Left ventricle myocardium inferior (tissue), 1 donor: ENCODE measurements at places on chromosomes 4 and X. TPM values are rescaled to one million over a fixed set of nuclear protein-coding genes. Genes with fewer than 3 reads are reported as not detected.
A peak's percentile ranks its signal among the peaks of the same experiment; 100 is the strongest.

NEUROG2 gene
- total RNA-seq, result not detected

- no peaks in the 10 kb centered on the region for H3K36me3 ChIP-seq
- DNase-seq, result no peak
- H3K4me1 ChIP-seq, result peaks cover 28% of the 10 kb centered on the region
- H3K27ac ChIP-seq, result no peak overlapping the region
- no peaks in the 10 kb centered on the region for H3K27me3 ChIP-seq
Observed at GRCh38 chr4:185562531-185562930, 27.2 kb upstream of the PDLIM3 start.

GRCh38 chrX:97907791-97908190 lies 1024.1 kb downstream of the RPA4 start:
- H3K27me3 ChIP-seq, result no peaks in the 10 kb centered on the region
- DNase-seq, result no peak
- no peak overlapping the region for H3K4me3 ChIP-seq
- H3K27ac ChIP-seq, result no peak overlapping the region
- no peaks in the 10 kb centered on the region for H3K36me3 ChIP-seq

DNA sequence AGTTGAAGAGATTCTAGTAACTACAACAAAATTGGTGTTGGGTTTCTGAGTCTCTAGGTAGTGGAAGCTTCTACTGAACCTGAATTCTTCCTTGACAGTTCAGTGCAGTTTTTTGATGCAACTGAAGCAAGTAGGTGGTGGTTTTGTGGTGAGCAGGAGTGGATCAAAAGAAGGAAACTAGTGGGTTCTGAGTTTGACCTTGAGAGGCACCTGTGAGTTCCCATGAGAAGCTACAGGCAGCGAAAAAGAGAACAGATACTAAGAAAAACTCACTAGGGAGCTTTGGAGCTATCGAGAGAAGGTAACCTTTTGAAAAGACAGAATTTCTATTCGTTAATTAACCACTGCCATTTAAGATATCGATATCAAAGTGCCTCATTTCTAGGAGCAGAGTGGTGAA lies 145.2 kb downstream of the PDHA2 start:
- H3K4me3 ChIP-seq, result no peak overlapping the region
- H3K36me3 ChIP-seq, result no peaks in the 10 kb centered on the region
- H3K27ac ChIP-seq, result no peak overlapping the region
- DNase-seq, result no peak
- peaks cover 13% of the 10 kb centered on the region for H3K4me1 ChIP-seq

DNA sequence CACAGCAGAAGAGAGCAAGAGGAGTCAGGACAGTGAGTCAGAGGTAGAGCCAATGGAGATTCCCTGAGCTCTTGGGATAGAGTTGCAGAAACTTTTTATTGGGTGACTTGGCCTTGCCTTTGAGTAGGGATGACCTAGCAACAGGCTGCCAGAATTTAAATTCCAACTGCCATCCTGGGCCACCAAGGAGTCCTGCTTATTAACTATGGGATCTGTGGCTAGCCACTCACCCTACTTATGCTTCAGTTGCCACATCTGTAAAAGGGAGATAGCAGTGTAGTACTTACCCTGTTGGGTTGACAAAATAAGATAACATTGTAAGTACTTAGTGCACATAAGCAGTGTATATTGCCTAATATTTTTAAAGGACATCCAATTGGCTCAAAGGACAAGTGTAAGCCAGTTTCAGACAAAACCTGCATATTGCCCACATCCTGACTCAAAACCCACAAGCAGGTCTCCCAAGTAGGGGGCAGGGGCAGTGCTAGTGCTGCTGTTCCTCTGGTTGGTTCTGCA lies 43.5 kb upstream of the TMEM164 start:
- no peak overlapping the region for H3K4me3 ChIP-seq
- DNase-seq, result no peak
- no peaks in the 10 kb centered on the region for H3K36me3 ChIP-seq
- H3K4me1 ChIP-seq, result no peaks in the 10 kb centered on the region
- H3K27ac ChIP-seq, result no peak overlapping the region

GRCh38 chr4:58048491-58048890 lies 938.3 kb upstream of the IGFBP7 start:
- no peaks in the 10 kb centered on the region for H3K4me1 ChIP-seq
- no peaks in the 10 kb centered on the region for H3K36me3 ChIP-seq
- no peak overlapping the region for H3K4me3 ChIP-seq
- H3K27me3 ChIP-seq, result no peaks in the 10 kb centered on the region

GRCh38 chr4:169611157-169611556 lies 1.2 kb downstream of the NEK1 start:
- H3K36me3 ChIP-seq, result peaks cover 4% of the 10 kb centered on the region
- H3K27ac ChIP-seq, result peak overlapping the region; percentile 98

GRCh38 chr4:2662598-2662997 lies 93.5 kb downstream of the TNIP2 start:
- DNase-seq, result no peak
- H3K4me1 ChIP-seq, result peaks cover 24% of the 10 kb centered on the region
- H3K27me3 ChIP-seq, result no peaks in the 10 kb centered on the region
- H3K27ac ChIP-seq, result no peak overlapping the region
- peaks cover 61% of the 10 kb centered on the region for H3K36me3 ChIP-seq

DNA sequence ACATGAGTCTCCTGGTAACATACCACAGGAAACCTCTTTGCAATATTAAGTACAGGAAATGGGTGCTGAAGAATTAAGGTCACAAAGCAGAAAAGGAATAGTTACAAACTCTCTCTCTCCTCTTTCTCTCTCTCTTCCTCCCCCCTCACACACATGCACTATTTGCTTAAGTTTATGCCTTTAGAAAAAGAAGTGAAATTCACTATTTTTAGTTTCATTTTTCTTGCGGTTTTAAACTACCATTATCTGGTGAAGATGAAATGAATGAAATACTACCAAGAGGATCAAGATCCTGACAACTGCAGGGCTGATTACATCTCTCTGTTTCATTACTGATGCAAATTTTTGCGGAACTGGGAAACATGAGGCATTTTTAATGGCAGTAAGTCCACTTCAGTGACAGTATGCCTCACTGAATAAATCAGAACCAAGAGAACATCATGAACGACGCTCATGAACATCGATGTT lies 64.3 kb upstream of the FTHL17 start:
- H3K4me1 ChIP-seq, result peaks cover 7% of the 10 kb centered on the region
- no peaks in the 10 kb centered on the region for H3K27me3 ChIP-seq
- H3K4me3 ChIP-seq, result no peak overlapping the region
- no peak for DNase-seq
- H3K27ac ChIP-seq, result no peak overlapping the region
- H3K36me3 ChIP-seq, result peaks cover 14% of the 10 kb centered on the region

DNA sequence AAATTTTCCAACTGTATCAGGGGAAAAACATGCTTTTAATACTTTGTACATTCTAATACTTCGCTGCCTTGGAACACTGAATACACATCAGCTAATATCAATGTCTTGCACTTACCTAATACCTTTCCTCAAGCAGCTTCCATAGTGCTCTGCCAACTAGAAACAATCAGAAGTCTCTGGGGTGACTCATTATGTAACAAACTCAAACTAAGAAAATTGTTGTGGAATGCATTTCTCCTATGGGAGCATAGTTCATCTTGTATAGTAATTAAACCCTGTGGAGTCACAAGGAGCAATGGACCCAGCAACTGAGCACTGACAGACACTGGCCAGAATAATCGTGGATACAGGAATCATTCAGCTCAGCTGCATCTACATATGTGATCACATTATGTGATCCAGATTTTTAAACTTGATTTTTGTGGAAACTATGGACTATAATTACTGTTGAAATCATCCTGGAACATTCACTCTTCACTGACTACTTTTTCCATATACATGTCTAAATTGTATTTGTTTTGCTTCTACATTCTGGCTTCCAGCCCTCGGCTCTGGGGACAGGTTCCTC lies 496.9 kb downstream of the TMA16 start:
- H3K27ac ChIP-seq, result no peak overlapping the region
- H3K4me1 ChIP-seq, result no peaks in the 10 kb centered on the region
- H3K36me3 ChIP-seq, result no peaks in the 10 kb centered on the region
- no peak for DNase-seq
- H3K27me3 ChIP-seq, result no peaks in the 10 kb centered on the region

LINC00632 gene
- total RNA-seq, result 123 TPM

ZDHHC15 gene
- 3.1 TPM for total RNA-seq

- no peak overlapping the region for H3K27ac ChIP-seq
- no peak for DNase-seq
- no peak overlapping the region for H3K4me3 ChIP-seq
- no peaks in the 10 kb centered on the region for H3K4me1 ChIP-seq
- no peaks in the 10 kb centered on the region for H3K36me3 ChIP-seq
- H3K27me3 ChIP-seq, result no peaks in the 10 kb centered on the region
Observed at GRCh38 chrX:11287505-11287904, 5.7 kb upstream of the AMELX start.

- no peaks in the 10 kb centered on the region for H3K27me3 ChIP-seq
- no peaks in the 10 kb centered on the region for H3K36me3 ChIP-seq
- no peak overlapping the region for H3K4me3 ChIP-seq
- H3K4me1 ChIP-seq, result peaks cover 7% of the 10 kb centered on the region
- no peak for DNase-seq
Observed at GRCh38 chr4:102494603-102495002, 6.6 kb upstream of the NFKB1 start.

DNA sequence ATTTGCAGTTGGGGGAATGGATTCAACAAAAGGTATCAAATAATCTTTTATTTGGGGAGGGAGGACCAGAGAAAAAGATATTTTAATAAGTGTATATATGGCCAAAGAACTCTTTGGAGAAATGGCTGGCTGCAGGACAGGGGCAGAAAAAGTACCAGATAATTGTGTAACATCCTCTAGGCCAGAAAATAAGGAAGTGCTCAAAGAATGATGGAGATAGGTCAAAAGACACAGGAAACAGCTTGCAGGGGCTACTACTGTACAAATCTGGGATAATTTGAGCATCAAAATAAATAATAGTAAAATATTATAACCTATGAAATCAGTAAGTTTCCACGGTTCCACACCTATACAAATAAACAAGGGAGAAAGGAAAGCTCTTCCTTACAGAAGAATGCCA lies 34.8 kb downstream of the KLHL5 start:
- H3K27ac ChIP-seq, result no peak overlapping the region
- H3K27me3 ChIP-seq, result no peaks in the 10 kb centered on the region
- peaks cover 13% of the 10 kb centered on the region for H3K36me3 ChIP-seq
- DNase-seq, result no peak
- H3K4me3 ChIP-seq, result no peak overlapping the region
- no peaks in the 10 kb centered on the region for H3K4me1 ChIP-seq

LONRF3 gene
- 0.93 TPM for total RNA-seq

- H3K27ac ChIP-seq, result no peak overlapping the region
- no peak overlapping the region for H3K4me3 ChIP-seq
- H3K4me1 ChIP-seq, result no peaks in the 10 kb centered on the region
- no peak for DNase-seq
- H3K36me3 ChIP-seq, result no peaks in the 10 kb centered on the region
Observed at GRCh38 chr4:58507079-58507478, 1396.9 kb upstream of the IGFBP7 start.

ADH1A gene
- 0.36 TPM for total RNA-seq

TAF7L gene
- 0.08 TPM for total RNA-seq

CXCL8 gene
- 0.30 TPM for total RNA-seq

EREG gene
- total RNA-seq, result not detected

- peak; percentile 22 for DNase-seq
- H3K4me3 ChIP-seq, result peak overlapping the region; percentile 41
- H3K27me3 ChIP-seq, result no peaks in the 10 kb centered on the region
- H3K4me1 ChIP-seq, result peaks cover 19% of the 10 kb centered on the region
- H3K27ac ChIP-seq, result peak overlapping the region; percentile 71
Observed at GRCh38 chrX:19670854-19671620, 155.7 kb upstream of the MAP3K15 start.

DNA sequence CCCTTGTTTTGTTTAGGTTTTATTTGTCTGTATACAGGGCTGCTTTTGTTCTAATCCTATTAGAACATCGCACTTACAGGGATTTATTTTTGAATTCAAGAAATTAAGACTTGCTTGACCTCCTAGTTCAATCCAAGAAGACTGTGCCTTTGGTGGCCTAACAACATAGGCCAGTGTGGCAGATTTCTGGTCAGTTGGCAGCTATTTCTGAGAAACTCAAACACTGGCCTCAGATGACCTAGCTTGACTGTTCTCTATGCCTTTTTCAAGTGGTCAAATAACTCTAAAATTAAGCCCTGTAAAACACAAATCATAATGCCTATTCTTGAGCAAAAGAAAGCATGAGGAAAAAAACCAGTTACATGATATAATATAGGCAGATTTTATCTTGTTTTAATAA lies 89.3 kb upstream of the GPR34 start:
- no peaks in the 10 kb centered on the region for H3K27me3 ChIP-seq
- peak overlapping the region; percentile 23 for H3K27ac ChIP-seq
- no peak for DNase-seq
- no peak overlapping the region for H3K4me3 ChIP-seq

USP53 gene
- total RNA-seq, result 39.9 TPM
